ENCODE measurements at places on chromosomes 12 and 14. TPM values are rescaled to one million over a fixed set of nuclear protein-coding genes. Genes with fewer than 3 reads are reported as not detected.
A peak's percentile ranks its signal among the peaks of the same experiment; 100 is the strongest.

The POTEG gene
- not detected for total RNA-seq

The PRPH gene
- 0.67 TPM for total RNA-seq

The NOVA1 gene
- 3.2 TPM for total RNA-seq

The TEAD4 gene
- total RNA-seq, result 7.1 TPM

The COX8C gene
- total RNA-seq, result not detected

The FAIM2 gene
- total RNA-seq, result 0.57 TPM

The LBHD2 gene
- total RNA-seq, result not detected

The HIP1R gene
- total RNA-seq, result 33.8 TPM

The CLEC1B gene
- 2.2 TPM for total RNA-seq

The EIF5 gene
- total RNA-seq, result 161 TPM

The RIN3 gene
- total RNA-seq, result 28.1 TPM

The DDX47 gene
- total RNA-seq, result 44.5 TPM

The NAV3 gene
- 12.5 TPM for total RNA-seq

The ENDOU gene
- 0.31 TPM for total RNA-seq

DNA sequence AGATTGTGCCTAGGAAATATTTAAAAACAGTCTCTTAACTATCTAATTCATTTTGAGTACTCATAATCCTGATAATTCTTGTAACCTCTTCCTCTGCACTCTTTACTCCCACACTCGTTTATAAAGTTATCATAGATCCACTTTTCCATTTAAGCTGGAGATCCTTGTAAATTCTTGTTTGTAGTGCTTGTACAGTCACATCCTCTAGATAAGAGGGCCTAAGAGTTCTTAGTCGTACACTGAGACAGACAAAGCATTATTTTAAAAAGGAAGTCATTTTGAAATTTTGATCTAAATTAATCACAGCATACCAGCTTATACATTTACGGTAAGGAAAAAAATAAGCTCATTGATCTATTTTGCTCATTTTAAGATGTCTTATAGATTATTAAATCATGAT, 42.5 kb downstream of the LMO3 start:
- DNase-seq, result no peak

GRCh38 chr12:28603239-28603638, 413.0 kb downstream of the CCDC91 start:
- no peak for DNase-seq

- DNase-seq, result no peak
Measured at GRCh38 chr12:83904175-83904574, 1008.4 kb downstream of the SLC6A15 start.

- DNase-seq, result peak; percentile 81
Measured at GRCh38 chr12:1830981-1831963, 10.9 kb downstream of the LRTM2 start.

DNA sequence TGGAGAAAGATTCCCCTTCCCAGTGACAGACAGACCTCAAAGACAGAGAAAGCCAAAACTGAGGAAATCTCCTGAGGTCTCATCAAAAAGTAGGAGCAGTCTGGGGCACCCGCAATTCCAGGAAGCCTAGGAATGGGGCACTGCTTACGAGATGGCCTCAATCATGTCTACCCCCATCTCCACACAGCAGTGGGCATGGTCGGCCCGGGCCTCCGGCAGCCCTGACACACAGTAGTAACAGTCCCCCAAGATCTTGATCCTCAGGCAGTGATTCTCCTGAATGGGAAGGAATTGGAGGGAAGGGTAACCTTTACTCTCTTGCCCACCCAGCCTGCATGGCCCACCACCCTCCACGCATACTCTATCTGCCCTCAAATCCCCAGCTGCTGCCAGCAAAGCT, 11.9 kb downstream of the ADCY6 start:
- DNase-seq, result no peak

GRCh38 chr12:11657511-11657910, 8.0 kb downstream of the ETV6 start:
- DNase-seq, result no peak

DNA sequence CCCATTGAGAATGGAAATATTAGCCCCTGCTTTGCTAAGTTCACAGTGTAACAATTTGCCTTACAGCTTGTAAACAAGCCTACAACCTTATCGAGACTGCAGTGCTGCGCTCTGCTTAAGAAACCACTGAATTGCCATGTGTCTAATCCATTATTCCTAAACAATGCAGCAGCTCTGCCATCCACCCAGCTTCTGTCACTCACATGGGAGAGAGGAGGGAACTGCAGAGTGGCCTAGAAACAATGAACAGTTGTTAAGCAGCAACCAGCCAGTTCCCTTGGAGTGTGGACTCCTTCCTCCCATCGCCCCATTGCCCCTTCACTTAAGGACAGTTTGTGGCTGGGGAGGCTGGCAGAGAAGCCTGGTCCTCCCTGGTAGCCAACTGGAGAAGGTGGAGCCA, 42.9 kb downstream of the TESPA1 start:
- DNase-seq, result no peak

DNA sequence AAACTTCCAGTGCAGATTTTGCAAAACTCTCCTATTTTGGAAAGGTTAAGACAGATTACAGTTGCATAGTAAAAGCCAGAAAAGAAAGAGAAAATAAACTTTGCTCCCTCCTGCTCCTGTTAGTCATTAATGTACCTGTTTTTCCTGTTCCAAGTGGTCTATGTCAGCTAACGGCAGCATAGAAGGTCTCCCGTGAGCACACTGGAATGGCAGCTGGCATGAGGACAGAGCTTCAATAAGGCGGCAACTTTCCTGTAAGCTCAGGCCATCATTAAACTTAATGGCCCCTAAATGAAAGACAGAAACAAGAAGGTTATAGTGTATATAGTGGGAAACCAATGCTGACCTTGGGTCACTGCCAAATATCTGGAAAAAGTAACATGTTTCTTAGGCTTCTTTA, 16.0 kb downstream of the EIF2B2 start:
- DNase-seq, result peak; percentile 26

- DNase-seq, result no peak
Measured at GRCh38 chr12:75270157-75270556, 60.0 kb downstream of the CAPS2 start.

- no peak for DNase-seq
Measured at GRCh38 chr12:19196959-19197630, 67.6 kb downstream of the PLEKHA5 start.

- no peak for DNase-seq
Measured at GRCh38 chr12:11749943-11750690, 100.6 kb downstream of the ETV6 start.

- no peak for DNase-seq
Measured at GRCh38 chr12:65403188-65403587, 124.7 kb downstream of the MSRB3 start.

DNA sequence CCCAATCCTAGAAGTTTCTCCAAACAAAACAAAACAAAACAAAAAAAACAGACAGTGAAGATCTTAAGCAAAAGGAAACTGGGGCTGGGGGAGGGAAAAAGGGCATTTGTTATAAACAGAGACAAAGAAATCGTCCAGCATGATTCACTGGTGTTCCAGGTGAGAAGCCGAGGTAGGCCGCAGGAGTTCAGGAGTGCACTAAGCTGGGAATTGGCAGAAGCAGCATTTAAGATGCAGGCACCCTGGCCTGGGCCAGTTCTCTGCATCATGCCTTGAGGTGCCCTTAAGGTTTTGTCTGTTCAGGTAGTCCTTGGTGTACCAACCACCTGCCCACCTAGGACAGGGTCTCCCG, 11.2 kb downstream of the TBX3 start:
- DNase-seq, result no peak

- peak; percentile 10 for DNase-seq
Measured at GRCh38 chr12:68884251-68884650, 48.7 kb downstream of the CPM start.
